Muscle of back (tissue), 13 donors: ENCODE measurements at places on chromosomes 11 and 22. TPM values are rescaled to one million over a fixed set of nuclear protein-coding genes. Genes with fewer than 3 reads are reported as not detected.

SLC1A2 gene
- 1.5 TPM for polyA plus RNA-seq

SCGB1C1 gene
- not detected for polyA plus RNA-seq

IRAG1 gene
- 4.0 TPM for polyA plus RNA-seq

DNA sequence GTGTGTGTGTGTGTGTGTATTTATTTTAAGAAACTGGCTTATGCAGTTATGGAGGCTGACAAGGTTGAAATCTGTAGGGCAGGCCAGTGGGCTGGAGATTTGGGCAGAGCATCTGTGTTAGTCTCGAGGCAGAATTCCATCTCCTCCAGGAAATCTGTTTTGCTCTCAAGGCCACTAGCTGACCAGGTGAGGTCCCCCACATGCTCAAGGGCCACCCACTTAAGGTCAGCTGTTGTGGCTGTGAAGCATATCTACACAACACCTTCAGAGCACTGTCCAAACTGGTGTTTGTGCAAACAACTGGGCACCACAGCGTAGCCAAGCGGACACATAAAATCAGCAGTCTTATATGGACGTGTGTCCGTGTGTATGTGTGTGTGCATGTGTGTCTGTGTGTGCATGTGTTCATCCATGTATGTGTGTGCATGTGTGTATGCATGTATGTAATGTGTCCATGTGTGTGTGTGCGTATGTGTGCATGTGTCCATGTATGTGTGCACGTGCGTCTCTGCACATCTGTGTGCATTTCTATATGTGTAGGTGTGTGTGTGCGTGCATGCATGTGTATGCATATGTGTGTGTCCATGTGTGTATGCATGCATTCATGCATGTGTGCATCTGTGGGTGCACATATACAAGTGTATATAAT, 400.9 kb downstream of the BRD1 start:
- no peak for DNase-seq

- peak; percentile 38 for DNase-seq
Observed at GRCh38 chr11:33706966-33707365, 6.3 kb upstream of the C11orf91 start.

- DNase-seq, result no peak
Observed at GRCh38 chr22:40728731-40729189, 49.5 kb downstream of the MCHR1 start.

- DNase-seq, result no peak
Observed at GRCh38 chr11:62472063-62472884, 53.4 kb downstream of the SCGB1A1 start.

DNA sequence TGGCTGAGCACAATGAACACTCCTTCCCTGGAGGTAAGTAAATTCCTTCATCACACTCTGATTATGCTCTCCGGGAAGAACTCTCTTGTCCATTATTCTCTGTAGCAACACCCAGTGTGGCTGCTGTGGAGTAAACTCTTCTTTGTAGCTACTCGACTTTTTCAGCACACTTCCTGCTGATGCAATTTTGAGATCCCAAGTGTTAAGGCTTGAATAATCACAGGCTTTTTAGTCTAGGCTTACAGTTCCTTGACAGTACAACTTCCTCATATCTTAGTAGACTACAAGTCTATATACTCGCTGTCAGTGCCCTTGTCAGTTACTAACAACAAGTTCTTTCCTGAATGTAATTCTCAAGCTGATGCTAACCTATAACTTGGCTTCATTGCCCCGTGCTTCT, 301.8 kb upstream of the API5 start:
- no peak for DNase-seq
